ENCODE measurements at places on chromosomes 16 and 17.

DNA sequence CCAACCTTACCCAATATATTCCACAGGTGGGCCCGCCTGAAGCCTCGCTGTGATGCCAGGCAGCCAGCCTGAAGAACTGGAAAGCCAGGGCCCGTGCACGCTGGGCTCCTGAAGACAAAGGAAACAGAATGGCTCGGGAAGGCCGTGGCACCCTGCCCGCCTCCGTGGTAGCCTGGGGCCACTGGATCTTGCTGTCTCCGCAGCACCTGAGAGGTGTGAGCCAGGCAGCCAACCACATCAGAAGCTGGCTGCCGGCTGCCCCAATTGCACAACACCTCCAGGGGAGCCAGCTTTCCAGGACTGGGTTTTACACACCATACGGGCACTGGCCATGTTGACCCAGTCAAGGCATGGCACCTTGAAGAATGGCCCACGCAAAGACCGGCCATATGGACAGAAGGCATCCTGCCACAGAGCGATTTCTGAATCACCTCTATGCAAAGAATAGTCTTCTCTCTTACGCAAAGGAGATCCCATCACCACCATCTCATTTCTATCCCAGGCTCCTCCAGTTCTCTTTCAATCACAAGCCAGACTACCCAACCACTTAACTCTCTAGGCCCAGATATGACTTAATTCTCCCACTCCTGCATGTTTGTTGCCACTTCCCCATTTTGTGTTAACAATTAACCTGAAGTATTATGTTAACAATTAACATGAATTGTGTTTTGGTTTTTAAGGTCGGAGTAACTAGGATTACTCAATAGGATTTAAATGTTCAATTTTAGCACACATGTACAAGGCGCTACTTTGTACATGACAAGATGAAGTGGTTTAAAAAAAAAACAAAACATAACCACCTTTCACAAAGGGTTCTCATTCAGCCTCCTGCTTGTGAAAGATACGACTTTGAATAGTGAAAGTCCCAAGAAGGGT is 32.1 kb downstream of the ZFHX3 start:
- no peak for DNase-seq

DNA sequence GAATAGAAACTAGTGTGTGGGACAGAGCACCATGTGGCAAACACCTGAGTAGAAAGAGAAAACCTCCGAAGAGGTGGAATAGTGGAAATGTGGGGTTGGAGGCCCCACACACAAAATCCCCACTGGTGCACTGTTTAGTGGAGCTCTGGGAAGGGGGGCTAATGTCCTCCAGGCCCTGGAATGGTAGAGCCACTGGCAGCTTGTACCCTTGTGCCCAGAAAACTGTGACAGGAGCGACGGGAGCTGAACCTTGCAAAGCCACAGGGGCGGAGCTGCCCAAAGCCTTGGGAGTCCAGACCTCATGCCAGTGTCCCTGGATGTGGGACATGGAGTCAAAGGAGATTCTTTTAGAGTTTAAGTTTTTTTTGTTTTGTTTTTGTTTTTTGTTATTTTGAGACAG is 50.6 kb downstream of the RNF112 start:
- DNase-seq = no peak

- DNase-seq = no peak
Measured at GRCh38 chr17:20955427-20956323, 87.1 kb downstream of the USP22 start.

DNA sequence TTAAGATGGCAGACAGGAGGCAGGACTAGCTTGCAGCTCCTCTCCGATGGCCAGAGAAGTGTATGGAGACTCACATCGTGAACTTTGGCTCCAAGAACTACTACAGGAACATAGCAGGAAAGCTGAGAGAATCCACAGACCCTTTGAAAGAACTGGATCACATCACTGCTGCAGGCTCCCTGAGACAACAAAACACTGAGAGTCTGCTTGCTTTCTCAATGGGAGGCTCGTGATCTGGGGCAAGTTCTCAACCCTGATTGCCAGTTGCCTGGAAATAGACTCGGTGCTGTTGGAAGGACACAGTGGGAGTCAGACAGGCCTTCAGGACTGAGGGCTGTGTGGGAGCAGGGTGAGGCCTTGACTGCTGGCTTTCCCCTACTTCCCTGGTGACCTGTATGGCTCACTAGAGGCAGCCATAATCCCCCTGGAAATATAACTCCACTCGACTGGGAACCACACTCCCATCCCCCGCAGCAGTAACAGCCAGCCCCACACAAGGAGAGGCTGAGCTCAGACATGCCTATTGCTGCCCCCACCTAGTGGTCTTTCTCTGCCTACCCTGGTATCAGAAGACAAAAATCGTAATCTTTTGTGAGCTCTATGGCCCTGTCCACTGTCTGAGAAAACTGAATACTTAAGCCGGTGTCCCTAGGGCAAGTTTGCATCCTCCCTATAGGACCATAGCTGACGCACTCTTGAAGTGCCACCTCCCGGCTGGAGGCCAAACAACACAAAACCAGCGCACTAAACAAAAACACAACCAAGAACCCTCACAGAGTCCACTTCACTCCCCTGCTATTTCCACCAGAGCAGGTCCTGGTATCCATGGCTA is 238.4 kb downstream of the CEP112 start:
- DNase-seq = peak; percentile 14

DNA sequence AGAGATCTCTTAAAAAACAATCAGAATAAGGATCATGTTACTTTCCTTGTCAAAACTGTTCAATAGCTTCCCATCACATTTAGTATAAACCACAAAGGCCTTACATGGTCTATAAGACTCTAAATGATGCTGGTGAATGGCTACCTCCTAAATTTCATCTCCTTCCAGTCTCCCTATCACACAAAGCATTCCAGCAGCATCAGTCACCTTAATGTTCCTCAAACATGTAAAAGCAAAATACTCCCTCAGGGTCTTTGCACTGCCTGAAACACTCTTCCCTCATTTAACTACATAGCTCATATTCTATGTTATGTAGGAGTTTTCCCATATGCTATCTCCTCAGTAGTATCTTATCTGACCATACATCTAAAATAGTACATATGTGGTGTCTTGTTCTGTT is 53.5 kb upstream of the INTS2 start:
- DNase-seq = no peak

- DNase-seq = no peak
Measured at GRCh38 chr17:71232801-71233559, 887.8 kb upstream of the SOX9 start.

- no peak for DNase-seq
Measured at GRCh38 chr17:1312261-1312870, 32.9 kb downstream of the TRARG1 start.

DNA sequence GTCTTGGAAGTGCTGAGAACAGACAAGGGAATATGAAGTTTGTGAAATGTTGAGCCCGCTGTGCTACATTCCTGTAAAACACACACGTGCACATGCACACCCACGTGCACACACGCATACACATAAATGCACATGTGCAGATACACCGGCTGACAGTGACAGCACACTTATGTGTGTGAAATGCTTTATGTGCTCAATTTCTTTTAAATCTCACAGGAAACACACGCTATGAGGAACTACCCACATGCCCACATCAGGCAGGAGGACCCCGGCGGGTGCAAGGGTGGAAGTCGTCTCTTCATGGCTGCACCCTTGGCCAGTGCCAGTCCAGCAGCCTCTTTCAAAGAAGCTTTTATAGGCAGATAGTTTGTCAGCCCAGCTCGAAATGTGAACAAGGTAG is 561 bp upstream of the WFDC1 start:
- DNase-seq = no peak

- DNase-seq = no peak
Measured at GRCh38 chr16:52368859-52369258, 178.1 kb downstream of the TOX3 start.

DNA sequence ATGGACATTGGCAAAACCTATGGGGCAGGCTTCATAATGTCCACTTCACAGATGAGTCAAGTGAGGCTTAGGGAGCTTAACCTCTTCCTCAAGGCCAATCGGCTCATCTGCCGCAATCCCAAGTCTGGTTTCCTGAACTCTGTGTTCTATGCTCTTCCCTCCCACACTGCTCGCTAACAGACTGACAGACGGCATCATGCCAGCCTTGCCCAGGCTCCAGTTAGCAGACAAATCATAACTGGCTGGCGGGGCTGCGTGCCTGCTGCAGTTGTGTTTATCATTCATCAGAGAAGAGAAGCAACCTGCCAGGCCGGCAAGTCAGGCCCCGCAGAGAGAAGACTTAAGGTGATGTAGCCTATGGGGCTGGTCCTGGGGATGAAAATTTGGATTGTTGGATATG is 216.2 kb upstream of the ASIC2 start:
- no peak for DNase-seq

DNA sequence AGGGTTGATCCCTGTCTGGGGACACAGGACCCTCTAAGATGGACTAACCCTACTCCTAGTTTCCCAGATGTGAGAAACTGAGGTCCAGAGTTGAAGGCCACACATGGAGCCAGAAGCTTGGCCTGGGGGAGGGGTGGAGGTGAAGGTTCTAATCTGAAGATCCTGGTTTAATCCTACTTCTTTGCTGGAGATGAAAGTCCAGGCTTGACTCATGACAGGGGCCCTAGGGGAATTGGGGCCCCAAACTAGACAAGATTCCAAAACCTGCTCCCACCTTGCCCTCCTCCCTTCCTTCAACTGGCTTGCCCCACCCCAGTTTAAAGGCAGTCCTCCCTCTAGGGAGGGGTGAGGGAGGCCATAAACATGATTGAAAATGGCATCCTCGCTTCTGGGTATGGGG is 21.6 kb downstream of the IGF2BP1 start:
- no peak for DNase-seq

DNA sequence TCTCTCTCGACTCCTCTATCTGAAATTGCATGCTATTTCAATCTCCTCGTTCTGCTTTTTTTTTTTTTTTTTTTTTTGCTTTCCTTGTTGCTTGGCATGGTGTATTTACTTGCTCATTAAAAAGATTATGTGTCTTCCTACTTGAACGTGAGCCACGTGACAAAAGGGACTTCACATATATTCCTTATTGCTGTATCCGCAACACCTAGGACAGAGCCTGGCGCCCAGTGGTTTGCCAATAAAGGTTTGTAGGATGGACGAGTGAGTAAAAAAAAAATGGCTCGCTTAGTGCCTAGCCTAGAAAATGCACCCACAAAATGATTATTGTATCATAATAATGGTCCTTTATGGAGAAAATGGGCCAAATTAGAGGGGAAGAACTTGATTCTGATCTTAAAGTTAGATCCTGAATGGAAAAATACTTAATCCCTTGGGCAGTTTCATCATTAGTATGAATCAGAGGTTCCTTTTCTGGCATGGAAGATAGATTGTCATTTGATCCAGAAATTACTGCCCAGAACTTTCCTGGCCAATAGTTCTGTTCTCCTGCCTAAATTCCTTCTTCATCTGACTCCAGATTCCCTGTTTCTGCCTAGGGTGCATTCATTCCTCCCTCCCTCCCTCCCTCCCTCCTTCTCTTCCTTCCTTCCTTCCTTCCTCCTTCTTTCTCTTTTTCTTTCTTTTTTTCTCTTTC is 13.6 kb upstream of the TMEM220 start:
- no peak for DNase-seq

GRCh38 chr17:59423903-59424302 is 92.4 kb downstream of the YPEL2 start:
- no peak for DNase-seq

DNA sequence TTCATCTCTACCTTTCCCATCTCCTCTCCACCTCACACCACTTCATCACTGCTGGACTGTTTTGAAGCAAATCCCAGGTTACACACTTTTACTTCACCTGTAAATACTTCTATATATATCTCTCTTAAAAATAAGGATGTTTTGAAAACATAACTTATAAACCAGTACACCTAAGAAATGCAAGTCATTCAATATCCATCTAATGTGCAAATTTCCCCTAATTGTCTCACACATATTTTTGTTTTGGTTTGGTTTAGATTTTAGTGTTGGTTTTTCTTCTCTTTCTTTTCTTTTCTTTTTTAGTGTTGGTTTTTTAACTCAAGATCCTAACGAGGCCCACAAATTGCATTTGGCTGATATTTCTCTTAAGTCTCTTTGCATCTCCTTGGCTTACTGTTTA is 17.9 kb upstream of the ZNF19 start:
- no peak for DNase-seq

DNA sequence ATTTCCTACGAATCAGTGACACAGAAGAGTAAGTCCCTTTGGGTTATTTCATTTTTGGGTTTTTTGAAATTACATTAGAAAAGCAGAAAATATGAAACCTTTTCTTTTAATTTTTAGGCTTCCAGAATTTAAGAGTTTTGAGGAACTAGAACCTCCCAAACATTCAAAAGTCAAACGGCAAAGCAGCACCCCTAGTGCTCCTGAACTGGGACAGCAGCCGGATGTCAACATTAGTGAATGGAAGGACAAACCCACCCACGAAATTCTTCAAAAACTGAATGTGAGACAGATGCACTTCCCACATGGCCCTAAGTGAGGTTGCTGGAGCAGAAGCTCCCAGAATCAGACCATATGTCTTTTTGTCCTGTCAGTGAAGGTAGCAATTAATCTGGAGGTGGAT is 199.4 kb downstream of the PHKB start:
- DNase-seq = no peak

GRCh38 chr16:58656899-58657298 is 27.3 kb upstream of the CNOT1 start:
- no peak for DNase-seq

DNA sequence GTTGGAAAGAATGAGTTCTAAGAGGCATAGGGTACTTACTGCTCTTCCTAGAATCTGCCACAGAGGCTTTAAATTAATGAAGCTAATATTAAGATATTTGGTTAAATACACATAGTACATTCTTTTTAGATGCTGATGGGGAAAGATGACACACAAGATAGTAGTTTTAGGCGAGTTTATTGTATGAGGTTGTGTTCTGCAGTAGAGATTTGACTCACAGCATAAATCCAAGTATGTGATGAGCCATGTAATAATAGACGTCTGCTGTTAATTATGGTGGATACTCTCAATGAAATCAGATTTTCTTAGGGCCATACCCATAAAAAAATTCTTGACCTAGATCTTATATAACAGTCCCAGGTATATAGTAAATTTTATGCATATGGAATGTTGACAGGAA is 8.0 kb downstream of the TNRC6C start:
- DNase-seq = no peak

- DNase-seq = no peak
Measured at GRCh38 chr17:40872416-40872815, 5.4 kb upstream of the KRT12 start.

- no peak for DNase-seq
Measured at GRCh38 chr17:14590459-14591250, 289.8 kb downstream of the HS3ST3B1 start.

DNA sequence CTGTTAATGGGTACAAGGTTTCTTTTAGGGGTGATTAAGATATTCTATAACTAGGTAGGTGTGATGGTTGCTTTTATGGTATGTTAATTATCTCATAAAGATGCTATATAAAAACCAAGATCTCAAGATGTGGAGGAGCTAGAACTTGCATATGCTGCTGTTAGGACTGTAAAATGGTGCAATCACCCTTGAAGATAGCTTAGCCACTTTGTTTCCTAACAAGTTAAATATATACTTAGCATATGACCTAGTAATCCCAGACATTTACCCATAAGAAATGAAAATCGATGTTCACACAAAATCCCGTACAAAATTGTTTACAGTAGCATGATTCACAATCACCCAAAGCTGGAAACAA is 25.1 kb downstream of the GGA2 start:
- no peak for DNase-seq

- DNase-seq = no peak
Measured at GRCh38 chr17:36597866-36598777, 3.3 kb upstream of the MRM1 start.
